ENCODE measurements at places on chromosomes 6 and 20.

DNA sequence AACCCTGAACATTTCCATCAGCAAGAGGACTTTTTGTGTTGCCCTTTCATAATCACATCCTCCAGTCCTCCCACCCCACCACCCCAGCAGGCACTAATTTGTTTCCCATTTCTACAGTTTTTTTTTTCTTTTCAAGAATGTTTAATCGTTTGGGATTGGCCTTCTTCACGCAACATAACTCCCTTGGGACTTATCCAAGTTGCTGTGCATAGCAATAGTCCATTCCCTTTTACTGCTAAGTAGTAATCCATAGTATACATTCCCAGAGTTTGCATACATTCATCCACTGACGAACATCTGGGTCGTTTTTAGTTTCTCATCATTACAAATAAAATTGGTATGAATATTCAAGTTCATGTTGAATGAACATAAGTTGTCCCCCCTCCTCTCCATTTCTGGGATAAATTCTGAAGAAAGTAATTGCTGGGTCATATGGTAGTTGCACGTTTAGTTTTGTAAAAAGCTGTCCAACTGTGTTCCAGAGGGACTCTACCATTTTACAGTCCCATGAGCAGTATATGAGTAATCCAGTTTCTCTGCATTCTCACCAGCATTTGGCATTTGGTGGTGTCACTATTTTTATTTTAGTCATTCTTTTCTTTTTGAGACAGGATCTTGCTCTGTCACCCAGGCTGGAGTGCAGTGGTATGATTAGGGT, 90.8 kb downstream of the DOK5 start:
- DNase-seq: no peak

DNA sequence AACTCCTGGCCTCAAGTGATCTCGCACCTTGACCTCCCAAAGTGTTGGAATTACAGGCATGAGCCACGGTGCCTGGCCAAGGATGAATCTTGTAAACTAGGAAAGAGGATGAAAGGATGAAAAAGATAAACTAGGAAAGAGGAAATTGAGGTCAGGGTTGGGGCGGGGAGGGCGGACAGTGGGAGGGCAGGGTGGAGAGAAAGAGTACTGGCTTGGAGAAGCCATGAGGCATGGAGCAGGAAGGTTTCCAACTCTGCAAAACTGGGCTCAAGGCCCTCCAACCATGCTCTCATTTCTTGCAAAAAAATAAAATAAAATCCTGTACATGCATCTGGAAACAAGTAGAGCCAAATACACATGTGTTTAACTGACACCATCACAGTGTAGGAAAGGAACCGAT, 256.6 kb upstream of the SGK1 start:
- DNase-seq: no peak

DNA sequence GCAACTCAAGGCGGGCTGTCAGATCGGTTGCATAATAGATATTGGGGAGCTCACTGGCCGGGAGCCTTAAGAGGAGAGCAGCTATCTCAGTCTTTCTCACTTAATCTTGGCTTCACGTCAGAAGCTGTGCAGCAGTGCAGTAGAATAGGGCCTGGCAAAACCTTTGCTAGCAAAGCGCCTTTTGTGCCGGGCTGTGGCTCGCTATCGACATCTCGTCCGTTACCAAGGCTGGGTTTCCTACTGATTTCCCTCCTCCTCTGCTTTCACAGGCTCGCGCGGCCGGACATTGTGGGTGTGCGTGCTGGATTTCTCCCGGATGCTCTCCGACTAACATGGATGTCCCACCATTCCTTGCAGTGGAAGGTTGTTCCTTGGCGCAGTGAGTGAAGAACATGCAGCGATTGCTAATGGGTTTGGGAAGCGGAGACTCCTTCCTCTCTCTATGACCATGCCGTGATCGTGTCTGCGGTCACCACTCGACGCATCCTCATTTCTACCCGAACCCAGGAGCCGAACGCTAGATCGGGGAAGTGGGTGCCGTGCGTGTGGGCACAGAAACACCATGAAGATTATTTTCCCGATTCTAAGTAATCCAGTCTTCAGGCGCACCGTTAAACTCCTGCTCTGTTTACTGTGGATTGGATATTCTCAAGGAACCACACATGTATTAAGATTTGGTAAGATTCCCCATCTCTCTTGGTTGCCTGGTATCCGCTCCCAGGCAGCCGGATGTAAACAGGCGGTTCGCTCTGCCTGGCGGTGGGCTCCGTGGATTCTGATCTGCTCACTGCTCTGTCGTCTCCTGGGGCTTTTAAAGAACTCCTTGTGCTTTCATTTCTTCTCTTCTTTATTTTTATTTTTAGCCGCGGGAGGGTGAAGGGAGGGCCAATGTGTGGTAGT, 5.5 kb downstream of the GRIK2 start:
- DNase-seq: no peak

DNA sequence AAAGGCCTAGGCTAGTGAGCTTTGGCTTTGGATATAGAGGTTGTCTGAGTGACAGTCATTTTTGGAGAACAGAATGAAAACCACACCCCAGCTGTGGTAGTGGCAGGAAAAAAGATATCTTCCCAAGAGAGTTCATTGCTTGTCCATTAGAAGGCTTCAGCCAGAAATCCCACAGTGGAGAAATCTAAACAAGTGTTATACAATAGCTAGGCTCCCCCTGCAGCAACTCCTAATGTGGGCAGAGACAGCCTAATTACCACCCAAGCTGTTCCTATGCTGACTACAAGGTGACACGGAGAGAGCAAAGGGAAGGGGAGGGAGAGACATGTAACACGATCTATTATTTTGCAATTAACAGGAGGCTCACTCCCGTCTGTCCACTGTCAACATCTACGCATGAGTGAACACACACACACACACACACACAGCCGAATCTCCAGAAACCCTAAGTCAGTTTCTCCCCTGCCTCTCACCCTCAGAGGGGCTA, 147.5 kb upstream of the TCF21 start:
- DNase-seq: peak; percentile 7

- DNase-seq: no peak
These were observed 152.5 kb downstream of the IBTK start for GRCh38 chr6:82095091-82095490.

Measured in HT1080 (cell line).